ENCODE measurements at places on chromosomes 1 and 21. TPM values are rescaled to one million over a fixed set of nuclear protein-coding genes. Genes with fewer than 3 reads are reported as not detected.

The AIM2 gene
- 4.1 TPM for total RNA-seq

The BRINP2 gene
- 8.5 TPM for total RNA-seq

The SH2D1B gene
- 0.05 TPM for total RNA-seq

The B3GALNT2 gene
- 10.5 TPM for total RNA-seq

The CYP4X1 gene
- total RNA-seq = 5.1 TPM

DNA sequence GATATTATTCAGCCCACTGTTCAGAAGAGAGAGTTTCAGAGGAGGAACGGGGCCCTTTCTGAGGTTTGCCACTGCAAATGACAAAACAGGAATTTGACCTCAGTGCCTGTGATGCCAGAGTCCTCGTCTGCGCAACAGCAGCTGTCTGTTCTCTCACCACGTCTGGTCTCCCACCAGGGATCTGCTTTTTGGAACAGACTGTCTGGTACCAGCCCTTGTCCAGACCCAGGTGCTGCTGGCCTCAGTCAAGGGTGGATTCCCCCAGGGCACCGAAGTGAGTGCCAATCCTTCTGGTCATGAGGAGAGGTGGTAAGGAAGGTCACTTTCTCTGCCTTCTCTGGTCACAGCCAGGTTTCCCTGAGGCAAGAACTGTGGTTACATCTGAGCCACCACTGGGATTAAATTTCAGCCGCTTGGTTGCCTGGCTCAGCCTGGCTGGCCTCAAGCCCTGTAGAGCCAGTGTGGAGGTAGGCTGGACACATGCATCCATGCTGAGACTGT, 2.3 kb upstream of the BCAN start:
- no peak for ATAC-seq

GRCh38 chr1:190942475-190942874, 464.8 kb upstream of the BRINP3 start:
- no peak for ATAC-seq

DNA sequence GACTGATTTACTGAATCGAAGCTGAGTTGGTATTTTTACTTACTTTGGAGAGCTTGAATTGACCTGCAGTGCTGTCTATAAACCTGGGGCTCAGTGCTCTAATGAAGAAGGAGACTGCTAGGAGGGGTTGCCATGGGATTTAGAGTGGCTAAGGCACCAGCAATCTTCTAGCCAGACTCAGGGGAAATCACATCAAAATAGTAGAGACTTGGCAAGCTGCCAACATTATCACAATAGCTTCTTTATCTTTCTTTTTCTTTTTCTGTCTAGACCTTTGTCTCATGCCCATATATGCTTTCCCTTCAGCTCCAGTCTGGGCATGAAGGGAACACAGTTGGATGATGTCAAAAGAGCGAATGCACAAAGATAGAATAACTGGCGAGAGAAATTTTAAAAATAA, 301.1 kb upstream of the DPYD start:
- ATAC-seq = peak; percentile 94

- ATAC-seq = no peak
Measured at GRCh38 chr1:40922969-40923368, 56.5 kb upstream of the CTPS1 start.
